ENCODE measurements at places on chromosomes 1 and 21.

DNA sequence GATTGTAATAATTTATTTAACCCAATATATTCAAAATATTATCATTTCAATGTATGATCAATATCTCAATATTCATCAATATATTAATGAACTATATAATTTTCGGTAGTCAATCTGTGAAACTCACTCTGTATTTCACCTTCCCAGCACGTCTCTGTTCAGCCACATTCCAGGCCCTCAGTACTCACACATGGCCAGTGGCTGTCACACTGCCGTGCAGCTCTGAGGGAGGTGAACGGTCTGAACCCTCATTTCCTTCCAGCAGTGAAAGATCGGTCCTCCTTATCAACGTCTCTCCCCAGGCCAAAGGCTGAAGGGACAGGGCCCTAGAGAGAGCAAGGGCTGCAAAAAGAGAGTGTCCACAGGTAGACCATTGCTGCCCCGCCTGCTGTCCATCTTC lies 39.5 kb upstream of the ZNF124 start:
- no peak for DNase-seq

- DNase-seq: no peak
Observed at GRCh38 chr1:216598448-216598847, 124.8 kb downstream of the ESRRG start.

- no peak for DNase-seq
Observed at GRCh38 chr1:87240661-87241285, 87.9 kb upstream of the LMO4 start.

DNA sequence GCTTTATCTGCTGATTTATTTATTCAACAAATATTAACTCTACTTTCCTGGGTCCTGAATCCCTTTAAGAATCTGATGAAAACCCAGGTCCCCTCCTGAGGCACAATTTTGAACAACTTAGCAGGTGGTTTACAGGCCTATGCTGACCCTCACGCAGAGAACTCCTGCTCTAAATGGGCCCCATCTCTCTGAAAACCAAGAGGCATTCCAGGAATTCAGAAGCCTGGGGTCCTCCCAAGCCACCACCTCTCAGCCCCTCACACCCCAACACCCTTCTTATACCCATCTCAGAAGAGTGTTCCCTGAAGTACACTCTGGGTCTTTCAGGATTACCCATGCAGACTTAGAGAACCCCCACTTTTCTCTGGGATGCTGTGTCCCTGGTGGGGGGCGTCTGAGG lies 34.5 kb downstream of the LHX4 start:
- DNase-seq: no peak

GRCh38 chr1:212607913-212608391 lies 609 bp upstream of the ATF3 start:
- no peak for DNase-seq

GRCh38 chr1:200628223-200628881 lies 7.8 kb upstream of the KIF14 start:
- no peak for DNase-seq

GRCh38 chr1:214569357-214570004 lies 18.1 kb upstream of the PTPN14 start:
- no peak for DNase-seq

DNA sequence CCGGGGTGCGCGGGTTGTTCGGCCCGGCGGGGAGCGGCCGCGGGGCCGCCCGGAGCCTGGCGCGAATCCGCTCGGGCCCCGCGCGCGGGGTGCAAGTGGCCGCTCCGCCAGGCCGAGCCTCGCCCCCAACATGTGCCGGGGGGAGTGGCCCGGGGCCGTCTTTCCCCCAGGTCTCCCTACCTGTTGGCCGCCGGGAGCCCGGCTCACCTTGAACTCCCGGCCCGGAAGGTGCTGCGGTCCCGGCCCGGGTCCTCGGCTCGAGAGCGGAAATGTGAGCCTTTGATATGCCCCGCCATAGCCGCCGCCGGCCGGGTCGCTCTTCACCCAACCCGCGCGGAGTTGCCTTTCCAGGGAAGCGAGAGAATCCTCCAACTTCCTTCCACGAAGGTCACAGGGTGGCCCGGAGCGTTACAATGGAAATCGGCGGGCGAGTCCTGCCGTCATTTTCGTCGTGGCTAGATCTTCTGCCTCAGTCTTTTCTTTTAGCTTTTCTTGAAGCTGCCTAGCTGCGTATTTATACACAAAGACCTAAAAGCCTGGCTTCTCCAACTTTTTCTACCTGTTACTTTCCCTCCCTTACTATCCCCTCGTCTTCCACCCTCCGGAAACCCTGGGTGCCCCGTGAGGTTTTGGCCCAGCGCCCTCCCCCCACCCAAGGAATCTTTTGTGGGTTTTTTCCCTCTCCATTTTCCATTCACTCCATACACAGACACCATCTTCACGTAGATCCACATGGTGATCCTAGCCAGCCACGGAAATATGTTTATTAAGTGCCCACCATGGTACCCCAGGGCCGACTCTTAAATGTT lies 867 bp downstream of the PTGFRN start:
- peak; percentile 74 for DNase-seq

- DNase-seq: no peak
Observed at GRCh38 chr1:2606881-2607621, 20.5 kb downstream of the PRXL2B start.

DNA sequence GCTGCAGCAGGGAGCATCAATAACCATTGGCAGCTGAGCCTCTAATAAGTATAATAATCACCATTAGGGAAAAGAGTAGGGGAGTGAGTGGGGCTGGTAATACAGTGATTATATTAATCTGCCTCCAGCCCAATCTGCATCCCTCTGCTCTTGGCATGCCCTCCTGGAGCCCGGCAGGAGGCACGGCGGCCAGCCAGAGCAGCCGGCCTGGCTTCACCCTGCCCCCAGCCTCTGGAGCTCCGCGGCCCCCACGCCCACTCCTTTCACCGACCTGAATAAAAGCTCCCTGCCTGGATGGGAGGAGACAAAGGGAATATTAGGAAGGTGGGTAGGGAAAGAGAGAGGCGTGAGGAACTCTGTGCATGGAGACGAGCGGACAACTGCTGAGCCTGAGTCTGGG lies 28.3 kb downstream of the OPTC start:
- peak; percentile 54 for DNase-seq

- no peak for DNase-seq
Observed at GRCh38 chr1:107195476-107195875, 54.6 kb downstream of the NTNG1 start.

DNA sequence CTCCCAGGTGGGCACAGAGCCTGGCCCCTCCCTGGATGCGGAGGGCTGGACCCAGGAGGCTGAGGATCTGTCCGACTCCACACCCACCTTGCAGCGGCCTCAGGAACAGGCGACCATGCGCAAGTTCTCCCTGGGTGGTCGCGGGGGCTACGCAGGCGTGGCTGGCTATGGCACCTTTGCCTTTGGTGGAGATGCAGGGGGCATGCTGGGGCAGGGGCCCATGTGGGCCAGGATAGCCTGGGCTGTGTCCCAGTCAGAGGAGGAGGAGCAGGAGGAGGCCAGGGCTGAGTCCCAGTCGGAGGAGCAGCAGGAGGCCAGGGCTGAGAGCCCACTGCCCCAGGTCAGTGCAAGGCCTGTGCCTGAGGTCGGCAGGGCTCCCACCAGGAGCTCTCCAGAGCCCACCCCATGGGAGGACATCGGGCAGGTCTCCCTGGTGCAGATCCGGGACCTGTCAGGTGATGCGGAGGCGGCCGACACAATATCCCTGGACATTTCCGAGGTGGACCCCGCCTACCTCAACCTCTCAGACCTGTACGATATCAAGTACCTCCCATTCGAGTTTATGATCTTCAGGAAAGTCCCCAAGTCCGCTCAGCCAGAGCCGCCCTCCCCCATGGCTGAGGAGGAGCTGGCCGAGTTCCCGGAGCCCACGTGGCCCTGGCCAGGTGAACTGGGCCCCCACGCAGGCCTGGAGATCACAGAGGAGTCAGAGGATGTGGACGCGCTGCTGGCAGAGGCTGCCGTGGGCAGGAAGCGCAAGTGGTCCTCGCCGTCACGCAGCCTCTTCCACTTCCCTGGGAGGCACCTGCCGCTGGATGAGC lies 34.2 kb downstream of the TRIM11 start:
- DNase-seq: no peak

GRCh38 chr1:85836736-85837135 lies 128.5 kb upstream of the ZNHIT6 start:
- no peak for DNase-seq

DNA sequence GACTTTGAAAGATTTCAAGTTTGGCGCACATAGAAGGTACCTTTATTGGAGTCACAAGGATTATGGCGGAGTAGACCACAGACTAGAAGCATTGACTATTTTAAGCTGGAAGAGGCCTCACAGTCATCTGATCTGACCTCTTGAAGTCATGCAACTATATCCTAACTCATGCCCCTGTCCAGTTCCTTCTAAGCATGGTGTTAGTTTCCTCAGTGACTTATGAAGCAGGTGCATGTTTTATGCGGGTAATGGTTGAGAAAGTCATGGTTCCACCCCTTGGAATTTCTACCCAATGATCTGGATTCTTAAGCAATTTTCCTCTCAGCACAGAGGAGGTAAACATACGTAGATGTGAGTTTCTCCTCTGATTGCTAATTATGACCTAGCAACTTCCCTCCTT lies 11.7 kb downstream of the OLFML3 start:
- no peak for DNase-seq

- DNase-seq: no peak
Observed at GRCh38 chr1:37545019-37545418, 9.1 kb downstream of the SNIP1 start.

GRCh38 chr21:26465916-26466315 lies 107.2 kb downstream of the CYYR1 start:
- DNase-seq: peak; percentile 5

GRCh38 chr1:27831568-27832410 lies 1.2 kb downstream of the PPP1R8 start:
- no peak for DNase-seq

DNA sequence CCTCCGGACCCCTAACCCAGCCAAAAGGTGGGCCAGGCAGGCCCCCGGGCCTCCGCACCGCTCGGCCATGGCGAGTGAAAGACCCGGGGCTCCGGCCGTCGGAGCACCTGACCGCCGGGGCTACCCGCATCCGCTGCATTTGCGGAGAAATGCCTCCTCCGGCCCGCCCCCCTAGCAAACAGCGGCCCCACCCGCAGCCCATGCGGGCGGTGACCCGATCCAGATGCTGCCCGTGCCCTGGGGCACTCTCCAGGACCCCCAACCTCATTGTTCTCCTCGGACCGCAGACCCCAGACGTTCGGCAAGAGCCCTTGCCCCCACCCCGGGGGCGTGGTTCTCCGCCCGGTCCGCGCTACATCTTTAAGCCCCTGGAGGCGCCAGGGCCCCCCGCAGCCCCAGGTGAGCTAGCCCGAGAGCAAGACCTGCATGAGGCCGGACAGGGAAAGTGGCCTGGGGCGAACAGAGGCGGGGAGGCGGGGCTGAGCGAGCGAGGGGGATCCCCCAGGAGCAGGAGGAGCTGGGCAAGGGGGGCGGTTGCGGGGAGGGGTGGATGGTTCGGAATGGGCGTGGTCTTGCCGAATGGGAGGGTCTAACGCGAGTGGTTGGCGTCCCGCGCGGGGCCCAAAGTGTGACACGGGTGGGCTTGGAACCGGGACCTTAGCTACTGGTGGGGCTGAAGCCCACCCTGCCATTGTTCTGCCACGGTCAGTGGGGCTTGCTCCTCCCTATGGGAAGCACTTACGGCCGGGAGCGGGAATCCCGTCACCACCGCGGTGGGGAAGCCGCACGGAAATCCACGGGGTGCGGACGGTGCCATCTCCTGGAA lies 6.3 kb upstream of the CRYBG2 start:
- peak; percentile 17 for DNase-seq

DNA sequence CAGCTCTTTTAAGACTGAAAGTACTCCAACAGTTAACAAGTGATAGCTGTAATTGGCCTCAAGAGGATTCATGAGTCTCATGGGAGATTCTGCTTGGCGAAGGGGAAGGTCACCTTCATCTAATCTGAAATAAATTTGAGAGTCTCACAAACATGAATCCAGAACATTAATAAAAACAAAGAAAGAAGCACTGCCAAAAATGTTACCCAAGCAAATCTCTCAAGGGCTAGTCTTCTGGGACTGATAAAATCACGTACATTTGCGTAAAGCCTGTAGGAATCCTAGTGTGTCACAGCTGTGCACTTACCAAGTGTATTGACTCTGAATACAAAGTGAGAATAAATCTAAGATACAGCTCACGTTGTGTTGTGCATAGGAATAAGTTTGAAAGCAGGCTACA lies 21.2 kb upstream of the NUF2 start:
- no peak for DNase-seq

GRCh38 chr1:30822006-30822405 lies 64.4 kb upstream of the LAPTM5 start:
- DNase-seq: no peak

DNA sequence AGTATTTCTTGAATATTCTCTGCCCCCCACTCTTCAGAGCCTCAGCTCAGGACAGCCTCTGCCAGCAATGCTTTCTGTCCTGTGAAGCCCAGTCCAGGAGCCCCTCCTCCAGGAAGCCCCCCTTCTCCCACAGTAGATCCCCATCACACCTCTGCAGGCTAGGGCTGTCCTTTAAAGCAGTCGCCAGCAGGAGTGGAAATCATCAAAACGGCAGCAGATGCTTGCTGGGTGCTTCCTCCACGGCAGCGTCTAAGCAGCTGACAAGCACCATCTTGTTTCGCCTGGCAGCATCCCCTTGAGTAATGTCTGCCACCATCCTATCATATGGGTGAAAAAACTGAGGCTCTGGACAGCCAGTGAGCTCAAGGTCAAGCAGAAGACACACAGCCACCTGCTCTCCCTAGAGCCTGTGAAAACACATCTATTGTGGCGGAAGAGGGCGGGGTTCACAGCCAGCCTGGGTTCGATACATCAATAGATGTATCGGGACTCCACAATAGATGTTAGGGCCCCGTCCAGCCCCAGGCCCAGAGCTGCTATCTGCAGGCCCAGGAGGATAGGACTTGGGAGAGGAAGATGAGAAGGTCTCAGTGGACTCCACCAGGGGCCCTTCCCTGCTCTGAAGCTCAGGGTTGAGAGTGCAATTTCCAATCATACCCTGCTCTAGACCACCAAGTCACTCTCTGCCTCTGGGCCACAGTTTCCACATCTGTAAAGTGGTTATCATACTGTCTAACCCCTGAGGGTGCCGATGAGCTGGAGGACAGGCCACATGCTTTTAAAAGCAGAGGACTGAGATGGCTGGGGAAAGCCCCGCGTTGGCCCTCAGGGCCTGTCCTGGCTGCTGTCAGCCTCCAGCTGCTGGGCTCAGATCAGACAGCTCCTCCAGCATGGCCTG lies 17.5 kb downstream of the RUNX3 start:
- DNase-seq: no peak

- peak; percentile 31 for DNase-seq
Observed at GRCh38 chr1:103107741-103108375, 464 bp downstream of the COL11A1 start.

- no peak for DNase-seq
Observed at GRCh38 chr1:1609822-1610485, 5.3 kb upstream of the MIB2 start.

- peak; percentile 87 for DNase-seq
Observed at GRCh38 chr1:76269155-76269554, 194.6 kb downstream of the ST6GALNAC3 start.
